Stimulated activated CD4-positive, alpha-beta T cell treated with anti-CD3 and anti-CD28 coated beads, Interleukin-2, amount 100 ng/mL, for 24 hours (primary cell): ENCODE measurements at places on chromosomes 11 and 22.
A peak's percentile ranks its signal among the peaks of the same experiment; 100 is the strongest.

GRCh38 chr11:69797156-69797555, 22.0 kb upstream of the FGF4 start:
- no peak for DNase-seq

DNA sequence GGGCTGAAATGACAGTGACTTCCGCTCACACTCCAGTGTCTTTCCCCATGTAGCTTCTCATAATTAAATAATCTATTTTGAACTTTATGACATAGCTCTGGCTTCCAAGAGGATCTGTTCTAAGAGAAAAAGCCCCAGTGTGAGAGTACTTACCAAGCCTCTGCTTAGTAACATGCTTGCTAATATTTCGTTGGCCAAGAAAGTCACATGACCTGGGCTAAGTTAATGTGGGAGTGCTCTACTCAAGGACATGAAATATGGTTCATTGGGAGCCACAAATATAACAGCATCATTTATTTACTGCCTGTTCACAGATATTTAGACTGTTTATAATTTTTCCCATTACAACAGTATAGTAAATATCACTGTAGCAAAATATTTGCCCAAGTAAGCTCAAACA, 42.5 kb downstream of the CCDC73 start:
- DNase-seq = no peak

- DNase-seq = no peak
Observed at GRCh38 chr11:86582898-86583297, 89.5 kb downstream of the ME3 start.

DNA sequence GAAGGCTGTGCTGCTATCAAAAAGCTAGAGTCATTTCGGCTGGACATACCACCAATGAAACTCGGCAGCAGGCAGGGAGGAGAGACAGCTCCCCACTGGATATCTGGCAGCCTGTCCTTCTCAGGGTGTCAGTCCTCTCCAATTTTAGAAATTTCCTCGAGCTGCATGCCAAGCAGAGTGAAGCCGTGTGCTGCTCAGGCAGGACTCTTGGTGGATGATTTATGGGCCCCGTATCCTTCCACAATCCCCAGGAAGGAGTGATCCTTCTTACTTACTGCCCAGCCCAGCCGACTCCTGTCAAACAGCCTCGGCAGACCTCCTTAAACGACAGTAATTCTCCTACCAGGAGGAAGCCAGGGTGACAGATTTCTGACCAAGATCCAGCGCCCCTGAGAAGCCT, 410.4 kb downstream of the TENM4 start:
- DNase-seq = no peak

DNA sequence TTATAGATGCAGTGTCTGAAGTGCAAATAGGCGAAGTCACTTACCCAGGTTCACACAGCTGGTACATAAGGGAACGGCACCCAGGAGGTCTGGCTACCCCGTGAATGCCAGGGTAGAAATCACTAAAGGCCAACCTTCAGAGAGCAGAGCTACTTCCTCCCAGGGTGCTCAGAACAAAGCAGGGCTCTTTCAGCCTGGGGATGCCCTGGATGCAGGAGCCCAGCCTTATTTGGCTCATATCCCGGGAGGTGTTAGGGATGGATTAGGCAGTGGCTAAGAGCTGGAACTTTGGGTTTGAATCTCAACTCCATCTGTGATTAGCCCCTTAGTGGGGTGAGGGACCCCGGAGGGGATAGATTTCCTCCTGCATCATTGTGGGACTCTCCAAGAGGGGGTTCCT, 33.1 kb upstream of the ASPHD2 start:
- no peak for DNase-seq

DNA sequence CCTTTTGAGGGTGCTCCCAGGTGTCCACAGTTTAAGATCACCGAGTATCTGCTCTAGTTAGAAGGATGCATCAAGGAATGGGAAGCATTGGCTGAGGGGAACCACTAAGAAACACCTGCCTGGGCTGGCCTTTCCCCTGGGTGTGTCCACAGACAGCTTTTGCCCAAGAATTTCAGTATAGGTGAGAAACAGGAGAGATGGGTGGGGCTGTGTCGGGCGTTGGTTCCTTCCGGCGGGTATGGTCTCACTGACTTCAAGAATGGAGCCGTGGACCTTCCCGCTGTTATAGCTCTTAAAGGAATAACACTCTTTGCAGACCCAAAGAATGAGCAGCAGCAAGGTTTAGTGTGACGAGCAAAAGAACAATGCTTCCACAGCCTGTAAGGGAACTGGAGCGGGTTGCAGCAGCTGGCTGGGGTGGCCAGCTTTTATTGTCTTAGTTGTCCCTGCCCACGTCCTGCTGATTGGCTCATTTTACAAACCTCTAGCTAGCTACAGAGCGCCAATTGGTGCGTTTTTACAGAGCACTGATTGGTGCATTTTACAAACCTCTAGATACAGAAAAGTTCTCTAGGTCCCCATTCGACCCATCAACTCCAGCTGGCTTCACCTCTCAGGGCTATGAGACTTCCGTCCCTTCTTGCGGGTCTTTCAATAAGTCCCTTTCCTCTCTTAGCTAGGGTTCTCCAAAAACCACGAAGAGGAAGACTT, 2.4 kb downstream of the FADS1 start:
- DNase-seq = no peak

DNA sequence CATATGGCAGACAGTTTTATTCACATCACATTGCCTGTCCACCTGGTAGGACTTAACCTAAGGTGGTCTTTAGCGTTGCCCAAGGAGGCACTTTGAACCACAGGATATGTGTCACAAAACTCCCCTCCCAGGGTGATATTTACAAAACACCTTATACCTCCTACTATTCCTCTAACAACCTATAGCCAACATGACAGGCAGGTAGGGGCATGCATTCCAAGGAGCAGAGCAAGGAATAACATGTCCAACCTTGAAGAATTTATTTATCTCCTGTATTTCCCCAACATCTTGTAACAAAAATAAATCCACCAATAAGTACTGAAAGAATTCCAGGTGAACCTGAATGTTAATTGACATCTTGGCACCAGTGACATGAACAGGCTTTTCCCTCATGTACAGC, 60.5 kb downstream of the SVIP start:
- DNase-seq = no peak

DNA sequence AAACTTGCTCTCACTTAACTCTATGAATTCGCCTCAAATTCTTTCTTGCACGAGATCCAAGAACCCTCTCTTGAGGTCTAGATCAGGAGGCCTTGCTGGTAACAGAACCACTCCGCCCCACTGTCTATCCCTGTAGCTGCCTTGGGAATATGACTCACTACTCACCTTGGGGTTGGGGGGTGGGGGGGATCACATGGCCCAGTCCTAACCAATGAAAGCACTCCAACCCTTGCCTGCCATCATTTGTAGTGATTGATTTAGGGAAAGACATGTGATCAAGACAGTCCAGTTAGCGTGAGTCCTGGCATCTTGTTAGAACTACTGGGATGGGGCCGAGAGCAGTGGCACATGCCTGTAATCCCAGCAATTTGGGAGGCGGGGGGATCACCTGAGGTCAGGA, 4.8 kb upstream of the MRTFA start:
- DNase-seq = no peak

DNA sequence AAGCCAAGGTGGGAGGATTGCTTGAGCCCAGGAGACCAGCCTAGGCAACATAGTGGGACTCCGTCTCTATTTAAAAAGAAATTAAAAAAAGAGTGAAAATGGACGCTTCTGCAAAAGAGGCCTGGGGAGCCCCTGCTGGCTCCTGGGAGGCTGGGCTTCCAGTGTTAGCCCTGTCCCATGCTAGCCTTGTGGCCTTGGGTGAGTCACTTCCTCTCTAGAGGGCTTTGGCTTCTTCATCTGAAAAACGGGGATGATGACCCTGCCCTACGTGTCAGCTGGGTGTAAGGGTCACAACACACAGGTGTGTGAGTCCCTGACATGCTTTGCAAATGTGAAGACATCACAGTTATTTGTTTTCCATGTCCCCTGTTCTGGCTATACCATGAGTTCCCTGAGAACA, 32.8 kb downstream of the FAM227A start:
- no peak for DNase-seq

GRCh38 chr11:63710476-63711217, 29.3 kb downstream of the RTN3 start:
- no peak for DNase-seq

GRCh38 chr11:86688398-86689179, 16.2 kb upstream of the ME3 start:
- peak; percentile 26 for DNase-seq

DNA sequence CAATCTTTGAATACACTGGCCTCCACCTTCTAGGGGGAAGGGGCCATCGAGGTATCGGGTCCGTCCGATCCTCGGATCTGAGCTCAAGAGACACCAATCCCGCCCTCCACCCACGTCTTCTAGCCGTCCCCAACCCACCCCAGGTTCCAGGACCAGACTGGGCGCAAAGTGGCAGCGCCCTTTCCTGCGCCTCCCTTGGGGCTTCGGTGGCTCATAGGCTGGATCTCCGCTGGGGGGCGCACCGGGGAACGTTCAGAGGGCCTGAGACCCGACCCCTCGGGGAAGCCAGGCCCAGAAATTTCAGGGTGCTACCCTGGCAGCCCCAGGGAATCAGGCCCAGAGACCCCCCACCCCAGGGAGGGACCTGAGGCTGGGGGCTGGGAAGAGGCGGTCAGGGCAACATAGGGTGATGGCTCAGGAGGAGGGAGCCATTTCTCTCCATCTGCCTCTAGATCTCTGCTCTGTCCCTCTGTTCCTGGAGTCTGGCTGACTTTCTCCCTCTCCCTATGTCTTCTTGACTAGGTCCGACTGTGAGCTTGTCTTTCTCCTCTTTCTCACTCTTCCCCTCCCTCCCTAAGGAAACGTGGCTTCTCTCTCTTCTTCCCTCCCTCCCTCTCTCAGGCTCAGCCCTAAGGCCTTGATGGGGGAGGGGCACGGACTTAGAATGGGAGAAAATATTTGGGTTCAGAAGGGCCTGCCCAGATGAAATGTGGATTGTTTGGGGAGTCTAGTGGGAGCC, 1.1 kb downstream of the CREB3L1 start:
- DNase-seq = peak; percentile 56

DNA sequence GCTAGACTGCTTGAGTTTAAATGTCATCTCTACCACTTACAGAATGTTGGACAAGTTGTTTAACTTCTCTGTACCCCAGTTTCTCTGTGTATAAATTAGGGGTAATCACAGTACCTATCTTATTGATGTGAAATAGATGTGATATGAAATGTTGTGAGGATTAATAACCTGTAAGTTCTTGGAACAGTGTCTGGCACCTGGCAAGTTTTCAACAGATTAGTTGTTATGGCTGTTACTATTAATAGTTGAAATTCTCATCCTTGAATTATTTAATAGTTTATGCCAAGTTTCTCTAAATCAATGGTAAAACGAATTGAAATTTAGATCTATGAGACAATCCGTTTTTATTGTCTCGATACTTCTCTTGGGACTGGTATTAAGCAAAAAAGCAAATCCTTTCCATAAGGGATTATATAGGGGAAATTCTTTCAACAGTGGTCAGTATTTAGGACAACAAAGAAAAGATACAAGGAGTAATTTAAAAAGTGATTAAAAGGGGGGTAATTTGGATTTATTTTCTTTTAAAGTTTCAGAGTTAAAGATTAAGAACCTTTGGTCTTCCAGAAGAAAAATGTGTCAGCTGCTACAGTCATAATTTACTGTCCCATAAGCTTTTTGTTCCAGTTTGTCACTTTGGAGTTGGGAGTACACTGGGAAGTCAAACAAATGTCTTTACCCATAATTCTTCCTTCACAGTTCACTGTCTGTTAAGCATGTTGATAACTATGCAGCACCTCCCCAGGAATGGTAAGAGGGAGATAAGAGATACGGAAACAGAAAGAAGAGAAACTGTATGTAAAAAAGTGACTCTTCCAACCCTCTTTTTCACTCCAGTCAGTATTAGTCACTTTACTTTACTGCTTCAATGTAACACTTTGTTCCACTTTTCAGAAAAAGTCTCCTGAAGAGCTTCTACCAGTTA, 13.2 kb downstream of the PDE3B start:
- DNase-seq = no peak

DNA sequence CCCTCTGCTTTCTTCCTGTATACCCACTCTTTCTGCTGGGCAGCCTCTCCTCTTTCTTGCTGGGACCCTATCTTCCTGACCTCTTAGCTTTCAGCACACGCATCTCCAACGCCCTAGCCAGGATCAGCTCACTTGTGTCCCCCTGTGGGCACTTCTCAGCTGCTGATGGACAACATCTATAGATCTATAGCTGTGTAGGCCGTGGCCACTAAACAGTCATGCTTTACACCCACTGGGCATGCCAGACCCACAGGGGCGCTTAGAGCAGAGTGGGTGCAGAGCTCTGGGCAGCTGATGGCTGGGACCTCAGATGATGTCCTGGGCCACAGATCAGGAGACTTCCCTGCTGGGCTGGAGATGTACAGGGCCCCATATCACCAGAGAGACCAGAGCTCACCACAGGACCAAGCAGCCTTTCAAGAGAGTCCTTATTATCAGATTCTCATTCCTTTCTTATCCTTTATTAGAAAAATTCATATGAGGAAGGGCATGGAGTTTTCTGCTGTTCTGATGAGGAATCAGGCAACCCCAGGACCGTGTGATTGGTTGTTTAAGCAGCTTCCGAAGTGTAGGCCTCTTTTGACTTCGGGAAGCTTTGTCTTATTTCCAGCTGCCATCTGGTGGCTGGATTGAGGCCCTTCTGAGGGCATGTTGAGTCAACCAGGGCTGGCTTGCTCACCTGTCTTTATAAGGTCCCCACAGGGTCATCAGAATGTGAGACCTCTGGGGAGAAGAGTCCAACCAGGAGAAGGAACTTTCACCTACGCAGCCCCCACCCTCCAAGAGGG, 60.5 kb downstream of the OSBP2 start:
- peak; percentile 56 for DNase-seq

GRCh38 chr11:102293873-102294601, 23.2 kb upstream of the BIRC3 start:
- no peak for DNase-seq

DNA sequence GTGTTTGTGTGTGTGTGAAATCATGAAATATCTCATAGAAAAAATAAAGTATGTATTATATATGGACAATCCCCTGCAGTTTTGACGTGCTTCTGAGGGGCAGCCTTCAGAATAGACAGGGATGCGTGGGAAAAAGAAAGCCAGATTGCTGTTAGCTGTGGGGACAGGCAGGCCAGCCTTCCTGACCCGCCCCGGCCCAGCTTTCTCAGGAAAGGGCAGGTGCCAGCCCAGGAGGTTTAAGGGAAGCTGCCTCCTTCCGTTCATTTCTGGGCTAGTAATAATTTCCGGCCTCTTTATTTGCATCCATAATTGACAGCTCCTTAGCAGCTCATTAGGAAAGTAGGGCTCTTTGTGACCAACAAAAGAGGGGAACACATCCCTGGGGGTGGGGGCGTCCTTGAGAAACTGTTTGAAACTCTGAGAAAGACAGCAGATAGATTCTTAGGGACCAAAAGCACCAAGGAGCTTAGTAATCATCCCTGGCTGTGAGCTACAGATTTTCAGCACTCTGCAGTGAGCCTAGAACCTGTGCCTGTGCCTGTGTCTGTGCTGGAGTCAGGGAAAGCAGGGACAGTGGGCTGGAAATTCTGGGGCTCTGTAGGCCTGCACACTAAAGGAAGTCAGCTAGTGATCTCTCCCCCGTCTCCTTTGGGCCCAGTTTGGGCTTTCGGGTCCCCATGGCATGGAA, 632.9 kb upstream of the CADM1 start:
- no peak for DNase-seq

GRCh38 chr11:59787255-59787588, 23.4 kb downstream of the MRPL16 start:
- DNase-seq = no peak

GRCh38 chr11:59756558-59756840, 1.3 kb downstream of the STX3 start:
- DNase-seq = no peak

- DNase-seq = no peak
Observed at GRCh38 chr11:66986178-66986545, 11.1 kb downstream of the C11orf86 start.
